ENCODE measurements at places on chromosomes 3 and 15.

GRCh38 chr3:190718671-190719070, 143.8 kb downstream of the GMNC start:
- DNase-seq, result no peak

DNA sequence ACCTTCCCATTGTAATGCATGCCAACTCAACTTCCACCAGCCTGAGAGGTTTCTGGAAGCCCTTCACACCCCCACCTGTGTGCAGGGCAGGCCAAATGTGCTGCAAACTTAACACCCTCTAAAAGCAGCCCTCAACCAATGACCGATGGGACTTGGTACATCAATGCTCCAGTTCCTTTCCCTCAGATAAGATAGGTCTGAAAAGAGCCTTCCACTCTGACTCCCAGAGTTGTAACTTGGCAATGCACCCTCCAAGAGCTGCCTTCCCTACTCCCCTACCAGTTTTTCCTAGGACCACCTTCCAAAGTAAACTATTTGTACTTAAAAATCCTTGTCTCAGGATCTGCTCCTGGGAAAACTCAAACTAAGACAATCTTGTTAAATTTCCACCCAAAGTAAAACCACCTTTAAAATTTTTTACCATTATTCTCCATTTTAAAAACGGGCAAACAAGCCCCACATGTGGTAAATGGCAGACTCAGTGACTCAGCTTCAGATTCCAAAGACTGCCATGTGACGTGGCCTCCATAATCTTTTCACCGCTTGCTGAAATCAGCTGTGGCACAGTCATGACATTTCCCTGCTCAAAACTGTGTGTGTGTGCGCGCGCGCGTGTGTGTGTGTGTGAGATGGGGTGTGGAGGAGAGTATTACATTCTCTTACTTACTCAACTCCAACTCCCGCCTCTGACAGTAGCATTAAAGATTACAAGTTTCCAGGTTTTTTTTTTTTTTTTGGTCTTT, 17.2 kb downstream of the RASGRP1 start:
- no peak for DNase-seq

DNA sequence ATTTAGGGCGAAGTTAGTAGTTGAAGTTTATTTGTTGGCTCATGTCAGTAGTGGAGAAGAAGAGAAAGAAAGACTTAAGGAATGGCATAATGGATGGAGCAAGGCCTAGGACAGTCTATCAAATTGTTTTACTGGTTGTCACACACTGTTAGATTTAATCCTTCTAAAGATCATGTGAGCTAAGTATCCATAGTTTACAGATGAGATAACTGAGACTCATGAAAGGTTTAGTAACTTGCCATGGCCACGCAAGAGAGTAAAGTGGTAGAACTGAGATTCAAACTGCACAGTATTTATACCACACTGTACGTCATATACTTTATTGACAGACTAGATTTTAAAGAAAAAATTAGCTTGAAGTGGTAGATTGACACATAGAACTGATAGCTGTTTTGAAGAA, 11.4 kb downstream of the SPRED1 start:
- no peak for DNase-seq

DNA sequence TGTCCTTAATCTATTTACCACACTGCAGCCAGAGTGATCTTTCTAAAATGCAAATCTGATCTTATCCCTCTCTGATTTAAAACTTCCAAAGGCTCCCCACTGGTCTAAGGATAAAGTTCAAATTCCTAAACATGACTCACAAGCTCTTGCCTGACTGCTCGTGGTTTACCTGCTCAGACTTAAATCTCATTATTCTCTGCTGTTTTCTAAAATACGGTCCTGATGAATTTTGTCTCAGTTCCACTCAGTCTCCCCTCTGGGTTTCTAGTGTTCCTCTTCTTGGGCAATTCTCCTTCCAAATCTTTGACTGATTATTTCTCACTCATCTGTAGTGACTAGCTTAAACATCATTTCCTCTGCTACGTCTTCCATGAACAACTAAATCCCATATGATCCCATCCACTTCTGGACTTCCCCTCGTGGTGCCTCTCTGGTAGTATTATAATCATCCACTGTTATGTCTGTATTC, 108.3 kb downstream of the P3H2 start:
- no peak for DNase-seq

DNA sequence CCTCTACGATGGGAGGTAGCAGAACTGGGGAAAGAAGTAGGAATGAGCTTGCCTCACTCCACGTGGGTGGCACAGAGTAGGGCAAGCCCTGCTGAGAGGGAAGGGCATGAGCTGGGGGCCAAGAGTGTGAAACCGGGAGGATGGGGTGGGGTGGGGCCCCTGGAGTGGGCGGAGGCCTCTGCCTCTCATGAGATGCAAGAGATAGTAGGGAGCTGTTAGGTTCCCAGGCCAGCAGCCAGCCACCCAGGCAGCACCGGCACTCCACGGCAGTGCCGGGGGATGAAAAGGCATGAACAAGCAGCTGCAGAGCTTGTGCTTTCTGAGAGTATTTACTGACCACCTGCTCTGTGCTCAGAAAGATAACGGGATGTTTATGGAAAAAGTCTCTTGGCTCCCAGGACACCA, 24.4 kb upstream of the PLA2G4E start:
- no peak for DNase-seq

Data from stimulated activated CD4-positive, alpha-beta T cell treated with anti-CD3 and anti-CD28 coated beads, TNF-alpha, amount 100 ng/mL, for 24 hours (primary cell).